ENCODE measurements at places on chromosomes 6 and 20. TPM values are rescaled to one million over a fixed set of nuclear protein-coding genes. Genes with fewer than 3 reads are reported as not detected.

DNA sequence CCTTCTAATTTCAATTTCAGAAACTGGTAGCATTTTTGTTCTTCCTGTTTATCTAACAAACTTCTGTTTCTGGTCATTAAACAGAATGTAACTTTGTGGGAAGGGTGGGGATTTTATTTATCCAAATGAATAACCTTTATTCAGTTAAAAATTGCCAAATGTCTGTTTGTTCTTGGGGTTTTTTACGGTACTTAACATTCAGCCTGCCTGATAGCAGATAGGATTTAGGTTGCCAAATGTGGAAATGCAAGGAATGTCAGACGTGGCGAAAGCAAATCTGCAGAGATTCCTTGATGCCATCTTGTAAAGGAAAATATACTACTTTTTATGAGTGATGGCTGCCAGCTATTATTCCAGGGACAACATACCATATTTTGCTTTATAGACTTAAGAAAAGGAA, 95.7 kb downstream of the LYRM2 start:
- no peak overlapping the region for H3K27ac ChIP-seq
- no peak for DNase-seq
- H3K4me1 ChIP-seq: no peaks in the 10 kb centered on the region
- H3K27me3 ChIP-seq: peaks cover 6% of the 10 kb centered on the region

The SLC35D3 gene
- not detected for total RNA-seq

The MCCD1 gene
- total RNA-seq: not detected

The MRAP2 gene
- not detected for total RNA-seq

The OVOL2 gene
- not detected for total RNA-seq

- no peaks in the 10 kb centered on the region for H3K36me3 ChIP-seq
- no peak overlapping the region for H3K27ac ChIP-seq
- H3K4me1 ChIP-seq: peaks cover 3% of the 10 kb centered on the region
- no peaks in the 10 kb centered on the region for H3K27me3 ChIP-seq
These were observed 50.3 kb upstream of the FNDC1 start for GRCh38 chr6:159118924-159119323.

The PRICKLE4 gene
- total RNA-seq: not detected

Data from naive thymus-derived CD8-positive, alpha-beta T cell (primary cell).